AG09319 (cell line): ENCODE measurements at places on chromosomes 2 and 18.

DNA sequence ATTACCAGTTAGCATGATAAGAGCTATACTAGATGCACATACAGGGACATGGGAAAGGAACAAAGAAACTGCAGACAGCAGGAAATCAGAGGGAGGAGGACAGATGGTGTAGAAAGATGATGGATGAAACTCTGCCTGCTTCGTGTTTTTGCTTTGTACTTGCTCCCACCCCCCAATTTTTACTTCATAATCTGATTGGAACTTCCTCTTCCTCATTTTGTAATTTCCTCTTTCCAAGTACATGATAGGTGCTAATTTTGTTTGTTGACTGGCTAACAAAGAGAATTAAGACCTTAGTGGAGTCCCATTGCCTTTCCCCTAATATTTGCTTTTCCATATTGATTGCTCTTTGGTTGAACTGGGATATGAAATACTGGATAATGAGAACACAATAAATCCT lies 76.0 kb upstream of the PELI1 start:
- no peak for DNase-seq

DNA sequence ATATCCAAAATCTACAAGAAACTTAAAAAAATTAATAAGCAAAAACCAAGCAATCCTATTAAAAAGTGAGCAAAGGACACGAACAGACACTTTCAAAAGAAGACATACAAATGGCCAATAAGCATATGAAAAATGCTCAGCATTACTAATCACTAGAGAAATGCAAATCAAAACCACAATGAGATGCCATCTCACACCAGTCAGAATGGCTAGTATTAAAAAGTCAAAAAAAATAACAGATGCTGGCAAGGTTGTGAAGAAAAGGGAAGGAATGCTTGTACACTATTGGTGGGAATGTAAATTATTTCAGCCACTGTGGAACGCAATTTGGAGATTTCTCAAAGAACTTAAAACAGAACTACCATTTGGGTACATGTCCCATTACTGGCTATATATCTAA lies 128.8 kb upstream of the SESTD1 start:
- DNase-seq, result no peak

GRCh38 chr18:28438381-28438780 lies 261.5 kb upstream of the CDH2 start:
- no peak for DNase-seq

- DNase-seq, result no peak
These were observed 38.7 kb downstream of the SCG2 start for GRCh38 chr2:223563462-223563861.

- peak; percentile 31 for DNase-seq
These were observed 5.5 kb downstream of the ZNF396 start for GRCh38 chr18:35371412-35372195.

- DNase-seq, result no peak
These were observed 102.9 kb downstream of the CDC42EP3 start for GRCh38 chr2:37568565-37568964.
